Natural killer cell treated with Interleukin-12 subunit alpha and Interleukin-12 subunit beta and Interleukin-15 and Interleukin-18, amount 100 ng/mL, for 72 hours (primary cell): ENCODE measurements at places on chromosomes 5 and 9. TPM values are rescaled to one million over a fixed set of nuclear protein-coding genes. Genes with fewer than 3 reads are reported as not detected.
A peak's percentile ranks its signal among the peaks of the same experiment; 100 is the strongest.

GRCh38 chr5:179601871-179602625, 21.4 kb downstream of the HNRNPH1 start:
- H3K27me3 ChIP-seq = no peaks in the 10 kb centered on the region
- peaks cover 7% of the 10 kb centered on the region for H3K36me3 ChIP-seq
- no peak for DNase-seq
- no peak overlapping the region for H3K4me3 ChIP-seq
- no peaks in the 10 kb centered on the region for H3K4me1 ChIP-seq
- H3K27ac ChIP-seq = no peak overlapping the region

GRCh38 chr5:131288328-131288727, 24.5 kb downstream of the CDC42SE2 start:
- H3K4me3 ChIP-seq = peak overlapping the region; percentile 78
- H3K4me1 ChIP-seq = peaks cover 43% of the 10 kb centered on the region
- peak overlapping the region; percentile 93 for H3K27ac ChIP-seq
- DNase-seq = no peak

The PRLR gene
- not detected for total RNA-seq

DNA sequence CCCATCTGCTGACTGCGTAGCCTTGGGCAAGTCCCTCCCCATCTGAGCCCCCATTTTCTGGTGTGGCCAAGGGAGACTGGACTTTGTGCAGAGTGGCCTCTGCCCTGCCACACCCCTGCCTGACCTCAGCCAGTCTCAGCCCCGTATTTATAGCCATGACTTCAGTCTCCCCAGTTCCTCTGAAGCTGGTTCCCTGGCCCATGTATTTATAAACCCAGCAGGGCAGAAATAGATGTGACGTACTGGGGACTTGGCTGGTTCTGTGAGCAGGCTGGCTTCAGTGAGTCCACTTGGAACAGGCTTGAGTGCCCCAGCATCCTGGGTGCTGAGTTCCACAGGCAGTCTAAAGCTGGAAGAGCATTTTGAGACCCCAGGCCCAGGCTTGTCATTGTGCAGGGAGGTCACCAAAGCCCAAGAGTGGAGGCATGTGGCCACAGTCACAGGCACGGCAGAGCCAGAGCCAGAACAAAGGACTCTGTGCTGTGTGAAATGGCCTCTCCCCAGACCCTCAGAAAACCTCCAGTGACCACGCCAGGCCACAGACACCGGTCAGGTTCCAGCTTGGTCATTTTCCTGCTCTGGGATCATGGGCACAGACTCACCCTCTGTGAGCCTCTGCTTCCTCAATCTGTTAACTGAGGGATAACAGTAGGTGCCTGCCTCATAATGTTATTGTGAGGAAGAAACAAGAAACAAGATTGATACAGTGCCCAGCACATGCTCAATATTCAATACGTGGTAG, 30.4 kb upstream of the SYNPO start:
- H3K27me3 ChIP-seq = peaks cover 7% of the 10 kb centered on the region
- DNase-seq = no peak
- H3K4me1 ChIP-seq = no peaks in the 10 kb centered on the region
- no peaks in the 10 kb centered on the region for H3K36me3 ChIP-seq

GRCh38 chr9:70119786-70120185, 76.1 kb downstream of the MAMDC2 start:
- H3K27ac ChIP-seq = no peak overlapping the region
- peaks cover 11% of the 10 kb centered on the region for H3K27me3 ChIP-seq
- no peak overlapping the region for H3K4me3 ChIP-seq
- H3K36me3 ChIP-seq = no peaks in the 10 kb centered on the region
- no peak for DNase-seq

The PCDHA13 gene
- not detected for total RNA-seq

DNA sequence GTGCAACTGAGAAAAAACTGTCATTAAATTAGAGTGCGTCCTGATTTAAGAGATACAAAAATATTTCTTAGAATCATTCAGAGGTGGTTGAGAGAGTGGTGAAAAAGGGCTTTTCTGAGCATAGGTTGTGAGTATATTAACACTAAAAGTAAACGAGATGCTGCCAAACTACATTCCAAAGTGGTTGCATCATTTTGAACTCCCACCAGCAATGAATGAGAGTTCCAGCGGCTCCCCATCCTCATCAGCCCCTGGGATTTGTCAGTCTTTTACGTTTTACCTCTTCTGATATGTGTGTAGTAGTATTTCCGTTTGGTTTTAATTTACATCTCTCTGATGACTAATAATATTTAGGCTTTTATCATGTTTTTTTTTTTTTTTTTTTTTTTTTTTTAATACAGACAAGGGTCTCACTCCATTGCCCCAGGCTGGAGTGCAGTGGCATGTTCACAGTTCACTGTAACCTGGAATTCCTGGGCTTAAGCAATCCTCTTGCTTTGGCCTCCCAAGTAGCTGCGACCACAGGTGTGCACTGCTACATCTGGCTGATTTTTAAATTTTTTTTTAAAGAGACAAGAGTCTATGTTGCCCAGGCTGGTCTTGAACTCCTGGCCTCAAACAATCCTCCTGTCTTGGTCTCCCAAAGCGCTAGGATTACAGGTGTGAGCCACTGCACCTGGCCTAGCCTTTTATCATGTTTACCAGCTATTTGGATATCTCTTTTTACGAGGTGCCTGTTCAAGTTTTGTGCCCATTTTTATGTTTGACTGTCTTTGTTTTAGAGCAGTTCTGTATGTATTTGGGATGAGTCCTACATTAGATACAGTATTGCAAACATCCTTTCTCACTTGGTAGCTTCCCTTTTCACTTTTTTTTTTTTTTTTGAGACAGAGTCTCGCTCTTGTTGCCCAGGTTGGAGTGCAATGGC, 17.0 kb downstream of the PRRT1B start:
- H3K27ac ChIP-seq = no peak overlapping the region
- no peak for DNase-seq
- no peaks in the 10 kb centered on the region for H3K4me1 ChIP-seq

The ADCY2 gene
- total RNA-seq = not detected

The B4GALT1 gene
- total RNA-seq = 90.6 TPM

GRCh38 chr5:124285071-124285470, 461.4 kb downstream of the ZNF608 start:
- no peaks in the 10 kb centered on the region for H3K36me3 ChIP-seq
- DNase-seq = no peak
- no peak overlapping the region for H3K4me3 ChIP-seq
- no peak overlapping the region for H3K27ac ChIP-seq

DNA sequence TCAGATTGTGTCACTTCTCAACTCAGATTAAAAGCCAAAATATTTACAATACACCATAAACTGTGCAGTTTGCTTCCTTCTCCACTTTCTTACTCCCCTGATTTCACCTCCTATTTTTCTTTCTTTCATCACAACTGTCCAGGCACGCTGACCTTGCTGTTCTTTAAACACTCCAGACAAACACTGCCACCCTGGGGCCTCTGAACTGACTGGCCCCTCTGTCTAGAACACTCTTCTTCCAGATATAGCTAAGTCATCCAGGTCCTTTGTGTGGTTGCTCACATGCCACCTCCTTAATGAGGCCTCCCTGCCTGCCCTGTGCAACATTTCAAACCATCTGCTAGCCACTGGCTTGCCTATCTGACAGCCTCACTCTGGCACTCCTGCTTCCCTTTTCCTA, 46.6 kb downstream of the ATG10 start:
- DNase-seq = no peak
- H3K4me1 ChIP-seq = peaks cover 5% of the 10 kb centered on the region
- H3K36me3 ChIP-seq = peaks cover 14% of the 10 kb centered on the region
- H3K27ac ChIP-seq = no peak overlapping the region
- H3K4me3 ChIP-seq = no peak overlapping the region
- H3K27me3 ChIP-seq = no peaks in the 10 kb centered on the region
